ENCODE measurements at places on chromosomes 1 and 21.
A peak's percentile ranks its signal among the peaks of the same experiment; 100 is the strongest.

DNA sequence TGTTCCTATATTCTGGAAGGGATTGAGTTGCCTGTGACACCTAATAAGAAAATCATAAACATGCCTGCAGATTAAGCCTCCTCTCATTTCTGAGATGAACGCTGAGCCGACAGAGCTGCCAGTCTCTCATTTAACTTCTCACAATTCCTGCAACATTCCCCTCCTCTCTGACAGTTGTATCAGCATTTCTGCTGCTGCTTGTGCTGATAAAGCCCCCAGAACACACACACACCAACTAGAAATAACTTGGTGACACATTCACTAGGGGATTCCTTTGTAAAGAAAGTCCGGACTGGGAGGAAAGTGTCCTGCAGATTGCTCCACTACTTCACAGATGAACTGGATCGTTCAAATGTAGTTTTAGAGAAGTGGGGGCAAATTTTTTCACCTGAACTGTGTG, 437.3 kb downstream of the PLA2G4A start:
- DNase-seq, result no peak

DNA sequence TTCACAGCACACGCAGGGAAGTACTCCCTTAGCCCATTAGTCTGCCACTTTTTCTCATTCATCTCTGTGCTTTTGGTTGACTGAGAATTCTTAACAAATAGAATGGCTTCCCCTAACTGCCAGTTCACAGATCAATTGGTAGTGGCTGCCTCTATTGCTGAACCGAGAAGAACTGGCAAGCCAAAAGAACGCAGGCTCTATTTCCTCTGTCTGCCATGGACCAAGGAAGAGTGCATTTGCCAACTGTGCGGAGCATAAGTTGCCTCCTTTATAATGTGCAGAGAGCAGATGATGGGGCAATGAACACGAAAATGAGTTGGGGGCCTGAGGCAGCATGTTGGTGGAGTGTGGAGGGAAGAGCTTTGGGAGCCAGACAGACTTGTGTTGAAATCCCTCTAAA, 483.1 kb upstream of the CAMK1G start:
- DNase-seq, result no peak

DNA sequence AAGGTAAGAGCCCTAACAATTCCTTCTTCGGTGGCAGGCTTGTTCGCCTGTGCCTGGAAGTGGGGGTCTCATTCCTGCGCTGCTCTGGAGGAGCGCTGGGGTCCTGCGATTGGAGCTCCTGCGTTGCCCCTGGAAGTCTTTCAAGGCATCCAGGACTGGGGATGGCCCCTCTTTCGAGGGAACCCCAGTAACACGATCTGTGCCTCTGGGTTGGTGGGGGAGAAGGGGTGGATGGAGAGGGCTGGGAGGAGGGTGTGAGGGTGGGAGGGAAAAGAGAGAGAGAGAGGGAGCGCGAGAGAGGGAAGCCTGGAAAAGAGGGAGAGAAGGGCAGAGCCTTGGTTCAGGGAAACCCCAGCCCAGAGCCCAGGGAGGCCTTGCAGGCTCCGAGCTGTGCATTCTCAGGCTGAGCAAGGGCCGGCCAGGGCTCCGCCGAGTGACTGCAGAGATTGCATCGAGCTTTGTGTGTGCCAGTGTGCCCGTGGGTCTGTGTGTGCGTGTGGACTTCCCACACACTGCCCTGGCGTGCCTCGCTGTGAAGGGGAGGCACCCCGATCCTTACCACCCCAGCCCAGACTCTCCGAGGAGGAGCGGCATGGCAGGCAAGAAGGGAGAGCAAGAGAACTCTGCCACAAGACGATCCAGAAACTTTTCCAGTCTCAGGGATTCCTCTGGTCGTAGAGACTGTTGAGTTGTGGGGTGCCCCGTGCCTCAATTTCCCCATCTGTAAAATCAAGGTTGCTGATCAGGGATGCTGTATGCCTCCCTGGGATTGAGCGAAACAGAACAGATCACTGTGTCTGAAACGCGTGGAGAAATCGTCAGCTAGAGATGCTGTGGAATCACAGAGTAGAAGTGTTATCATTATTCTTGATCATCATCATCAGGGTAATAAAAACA, 619 bp downstream of the BCL9 start:
- no peak for DNase-seq

GRCh38 chr1:119220991-119221390, 80.5 kb upstream of the WARS2 start:
- DNase-seq, result no peak

DNA sequence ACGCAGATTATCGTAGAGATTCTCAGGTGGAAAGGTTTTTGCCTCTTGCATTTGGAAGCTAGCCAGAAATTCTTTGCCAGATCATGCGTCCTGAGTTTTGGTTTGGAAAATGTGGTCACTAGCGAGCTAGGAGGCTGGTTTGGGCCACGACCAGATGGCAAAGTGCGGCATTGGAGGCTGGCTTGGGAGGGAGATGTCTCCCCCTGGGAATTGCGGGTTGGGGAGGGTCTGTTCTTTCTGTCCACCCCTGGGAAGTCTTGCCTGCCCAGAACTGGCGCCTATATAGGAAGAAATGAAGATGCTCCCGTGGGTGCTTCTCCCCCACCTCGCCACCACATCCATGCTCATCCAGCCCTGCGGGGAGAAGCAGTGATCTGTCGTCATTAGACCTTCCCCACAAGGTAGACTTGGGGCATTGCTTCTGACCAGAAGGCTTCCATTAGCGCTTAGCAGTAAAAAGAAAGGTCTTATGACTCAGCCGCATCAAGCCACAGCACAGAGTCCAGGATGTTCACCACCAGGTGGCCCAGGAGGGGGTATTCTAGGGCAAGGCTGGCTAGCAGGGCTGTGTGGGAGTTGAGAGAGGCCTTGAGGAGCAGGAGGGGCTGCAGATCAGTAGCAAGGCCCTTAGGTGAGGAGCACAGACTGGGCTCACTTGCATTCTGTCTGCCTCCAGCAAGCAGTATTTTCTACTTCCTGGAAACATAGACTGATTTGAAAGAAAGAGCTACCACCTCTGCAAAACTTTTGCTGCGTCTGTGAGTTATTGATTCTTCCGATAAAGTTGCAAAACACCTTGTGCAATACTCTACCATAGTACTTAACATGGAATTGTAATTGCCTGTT, 1.5 kb upstream of the PTP4A2 start:
- DNase-seq, result peak; percentile 62

DNA sequence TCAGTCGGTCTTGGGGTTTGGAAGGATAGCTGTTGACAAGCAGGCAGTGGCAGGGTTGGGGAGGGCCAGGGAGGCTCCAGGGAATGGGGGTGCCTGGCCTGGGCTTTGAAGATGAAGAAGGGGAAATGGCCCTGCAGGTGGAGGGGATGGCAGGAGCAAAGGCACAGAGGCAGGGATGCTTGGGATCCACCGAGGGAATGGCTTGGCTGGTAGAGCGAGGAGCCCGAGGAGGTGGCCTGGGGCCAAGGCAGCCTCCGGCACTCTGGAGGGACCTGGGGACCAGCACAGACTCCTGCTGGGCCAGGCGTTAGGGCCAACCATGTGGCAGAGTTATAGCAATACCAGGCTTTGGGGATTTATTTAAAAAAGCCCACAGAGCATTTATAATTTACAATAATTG, 62.9 kb upstream of the EDN2 start:
- DNase-seq, result no peak

- no peak for DNase-seq
These were observed 634.8 kb upstream of the ADGRL2 start for GRCh38 chr1:81165963-81166362.

GRCh38 chr21:45379171-45379900, 25.6 kb upstream of the COL18A1 start:
- DNase-seq, result no peak

DNA sequence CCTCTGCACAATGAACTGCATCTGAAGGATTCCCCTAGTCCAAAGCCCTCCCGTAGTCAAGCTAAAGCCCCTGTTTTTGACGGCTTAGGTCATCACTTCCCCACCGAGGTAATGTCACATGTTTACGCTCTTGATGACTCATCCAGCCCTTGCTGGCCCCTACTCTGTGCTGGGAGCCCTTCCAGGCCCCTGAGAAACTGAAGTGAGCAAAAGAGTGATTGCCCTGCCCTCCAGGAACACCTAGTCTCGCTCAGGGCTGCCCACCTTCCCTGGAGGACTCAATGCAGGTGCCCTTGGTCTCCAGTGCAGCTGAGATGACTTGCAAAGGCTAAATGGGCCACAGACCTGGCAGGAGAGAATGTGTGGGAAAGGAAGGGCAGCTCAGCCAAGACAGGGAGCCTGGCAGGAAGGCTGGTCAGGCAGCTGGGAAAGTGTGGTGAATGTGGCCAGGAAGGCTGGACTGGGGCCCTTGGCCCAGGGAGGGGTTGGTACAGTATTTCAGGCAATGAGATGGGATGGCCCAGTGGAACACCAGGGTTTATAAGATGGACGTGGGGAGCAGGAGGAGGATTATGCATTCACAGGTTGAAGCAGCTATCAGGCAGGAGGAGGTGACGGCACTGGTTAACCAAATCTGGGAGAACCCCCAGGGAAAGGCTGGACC, 345.6 kb downstream of the NPHP4 start:
- DNase-seq, result no peak

DNA sequence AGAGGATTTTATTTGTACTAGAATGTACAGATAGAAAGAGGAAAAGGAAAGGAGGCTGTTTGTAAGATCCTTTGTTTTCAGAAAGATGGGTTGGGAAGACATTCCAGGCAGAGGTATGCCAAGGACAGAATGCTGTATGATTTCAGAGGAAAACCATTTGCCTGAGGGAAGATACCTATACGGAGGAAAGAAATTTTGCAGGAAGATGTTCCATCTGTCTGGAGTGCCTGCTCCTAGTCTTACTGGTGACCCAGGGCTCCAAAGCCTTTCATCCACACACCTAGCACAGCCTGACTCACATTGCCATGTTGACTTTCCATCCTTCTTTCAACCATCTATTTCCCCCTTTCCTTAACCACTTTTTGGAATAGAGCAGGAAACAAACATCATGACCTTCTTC, 18.2 kb downstream of the SAMD13 start:
- DNase-seq, result no peak

- DNase-seq, result no peak
These were observed 11.6 kb downstream of the AHDC1 start for GRCh38 chr1:27592232-27592930.

- DNase-seq, result peak; percentile 2
These were observed 87.9 kb downstream of the RIPK4 start for GRCh38 chr21:41678924-41679318.

DNA sequence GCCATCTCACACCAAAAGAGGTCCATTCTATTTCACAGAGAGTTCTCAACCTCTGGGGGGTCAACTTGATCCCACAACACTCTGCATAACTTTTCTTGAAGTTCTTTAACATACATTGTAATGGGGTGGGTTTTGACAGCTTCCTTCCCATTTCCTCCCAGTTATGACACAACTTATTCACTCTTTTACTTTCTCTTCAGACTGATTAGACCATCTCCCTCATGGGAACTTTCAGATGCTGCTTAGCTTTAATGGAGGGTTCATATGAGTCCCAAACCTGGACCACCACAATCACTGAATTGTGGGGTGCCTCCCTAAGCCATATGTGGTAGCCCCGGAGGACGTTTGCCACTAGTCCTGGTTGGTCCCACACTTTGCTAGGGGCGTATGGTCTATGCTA, 28.3 kb upstream of the KCNJ15 start:
- no peak for DNase-seq

- no peak for DNase-seq
These were observed 73.2 kb upstream of the GADD45A start for GRCh38 chr1:67611846-67612245.

DNA sequence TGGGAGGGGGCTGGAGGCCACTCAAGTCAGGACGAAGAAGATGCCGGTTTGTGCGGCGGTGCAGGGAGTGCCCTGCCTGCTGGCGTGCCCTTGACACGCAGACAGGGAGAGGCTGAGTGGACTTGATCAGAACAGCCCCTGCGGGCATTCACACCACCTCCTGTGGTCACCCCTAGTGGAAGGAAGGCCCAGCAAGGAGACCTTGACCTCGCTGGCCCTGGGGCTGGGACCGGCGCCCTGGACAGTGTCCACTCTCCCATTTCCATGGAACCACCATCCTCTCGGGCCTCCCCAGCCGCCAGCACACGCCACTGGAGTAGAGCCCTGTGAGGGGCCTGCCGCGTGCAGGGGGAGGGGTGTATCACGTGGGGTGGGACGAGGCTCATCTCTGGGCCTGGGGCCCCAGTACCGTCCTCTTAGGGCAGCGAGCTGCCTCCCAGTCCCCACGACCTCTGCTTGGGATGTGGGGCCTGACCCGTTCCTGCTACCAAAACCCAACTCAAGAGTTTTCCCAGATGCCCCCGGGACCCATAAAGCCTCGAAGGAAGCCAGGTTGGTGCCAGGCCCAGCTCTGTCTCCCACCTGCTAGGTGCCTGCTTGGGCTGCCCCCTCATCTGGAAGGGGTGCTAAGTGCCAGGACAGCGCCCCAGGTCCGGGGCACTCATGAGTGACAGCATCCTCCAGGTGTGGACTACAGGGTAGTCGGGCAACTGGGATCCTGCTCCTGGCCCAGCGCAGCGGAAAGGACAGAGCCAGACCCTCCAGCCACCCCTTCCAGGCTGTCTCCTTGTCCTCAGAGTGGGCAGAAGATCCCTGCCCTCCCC, 62.8 kb downstream of the SLX9 start:
- DNase-seq, result no peak

- no peak for DNase-seq
These were observed 11.1 kb downstream of the EIF4G3 start for GRCh38 chr1:21165646-21166045.

GRCh38 chr21:31514598-31514997, 144.9 kb upstream of the SOD1 start:
- no peak for DNase-seq

GRCh38 chr21:16308269-16308668, 578.5 kb downstream of the USP25 start:
- no peak for DNase-seq

GRCh38 chr1:58397187-58397820, 149.2 kb downstream of the OMA1 start:
- DNase-seq, result no peak

DNA sequence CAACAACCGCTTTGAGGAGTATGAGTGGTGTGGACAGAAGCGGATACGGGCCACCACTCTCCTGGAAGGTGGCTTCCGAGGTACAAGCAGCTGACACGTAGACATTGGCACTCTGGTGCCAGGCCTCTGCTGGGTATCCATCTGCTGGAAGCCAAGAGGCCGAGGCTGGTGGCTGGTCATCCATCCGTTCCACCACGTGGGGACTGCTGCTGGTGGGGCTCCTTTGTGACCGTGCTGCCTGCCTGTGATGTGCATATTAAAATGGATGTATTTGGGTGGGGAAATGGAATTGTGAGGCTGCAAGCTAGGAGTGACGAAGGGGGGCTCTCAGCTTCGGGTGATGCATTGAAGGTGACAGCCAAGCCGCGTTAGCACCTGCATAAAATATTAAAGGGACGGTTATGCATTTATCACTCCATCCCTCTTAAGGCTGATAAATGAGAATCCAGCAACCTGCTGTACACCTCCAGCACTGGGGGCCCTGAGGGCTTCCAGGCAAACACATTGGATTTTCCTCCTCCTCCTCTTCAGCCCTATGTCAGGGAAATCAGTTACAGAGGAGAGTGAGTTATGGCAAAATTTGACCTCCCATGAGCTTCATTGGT, 38.1 kb downstream of the TMEM53 start:
- no peak for DNase-seq

DNA sequence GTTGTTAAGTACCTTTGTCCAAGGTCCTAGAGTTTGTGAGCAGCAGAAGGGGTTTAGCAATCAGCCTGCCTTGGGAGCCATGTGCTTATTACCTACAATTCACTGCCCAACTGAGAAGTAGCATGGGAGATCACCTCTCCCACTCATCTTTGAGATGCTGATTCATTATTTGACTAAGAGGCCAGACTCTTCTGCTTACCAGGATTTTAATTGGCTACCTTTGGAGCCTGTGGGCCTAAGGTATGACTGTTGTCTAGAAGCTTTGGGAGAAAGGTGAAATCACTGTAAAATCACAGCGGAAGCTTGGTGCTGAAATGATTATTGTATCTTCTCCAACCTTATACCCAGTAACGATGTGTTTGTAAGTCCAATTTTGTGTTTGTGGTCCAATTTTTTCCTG, 213.4 kb downstream of the ST6GALNAC3 start:
- DNase-seq, result no peak

All from stimulated activated CD4-positive, alpha-beta T cell treated with anti-CD3 and anti-CD28 coated beads, Interleukin-2, amount 100 ng/mL, for 4 hours (primary cell).